ENCODE measurements at places on chromosomes 11 and 22.

DNA sequence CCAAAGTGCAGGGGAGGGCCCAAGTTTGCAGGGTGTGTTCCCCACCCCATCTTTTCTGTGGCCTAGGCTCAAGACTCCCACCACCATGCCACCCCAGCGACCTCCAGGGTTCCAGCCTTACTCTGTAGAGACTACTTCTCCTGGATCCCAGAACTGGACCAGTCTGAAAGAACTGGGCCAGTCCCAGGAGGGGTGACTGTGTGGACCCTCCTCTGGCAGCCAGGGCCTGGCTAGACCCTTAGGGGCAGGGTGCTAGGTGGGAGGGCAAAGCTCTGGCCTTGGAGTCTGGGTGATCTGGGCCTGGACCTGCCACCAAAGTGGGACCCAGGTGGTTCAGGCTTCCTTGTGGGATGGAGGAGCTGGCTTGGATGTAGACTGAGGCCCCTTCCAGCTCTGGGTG, 41.8 kb upstream of the ACCSL start:
- peak; percentile 9 for DNase-seq

- peak; percentile 49 for DNase-seq
Observed at GRCh38 chr11:74248469-74248868, 63.0 kb downstream of the P4HA3 start.

DNA sequence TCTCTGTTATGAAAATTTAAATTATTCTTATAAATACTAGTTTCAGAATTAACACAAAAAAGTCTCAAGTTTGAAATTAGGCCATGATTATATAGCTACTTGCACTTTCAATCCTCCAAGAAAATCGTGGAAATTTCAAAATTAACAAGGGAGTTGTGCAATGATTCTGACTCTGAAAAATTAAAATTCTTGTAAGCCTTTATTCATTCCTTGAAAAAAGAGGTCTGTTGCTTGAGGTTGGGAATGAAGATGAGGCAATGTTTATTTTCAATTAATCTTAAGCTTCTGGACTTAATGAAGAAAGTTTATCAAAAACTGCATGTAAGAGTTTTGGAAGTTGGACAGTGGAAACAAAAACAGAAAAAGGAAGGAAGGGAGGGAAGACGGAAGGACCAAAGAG, 128.2 kb upstream of the FIBIN start:
- no peak for DNase-seq

DNA sequence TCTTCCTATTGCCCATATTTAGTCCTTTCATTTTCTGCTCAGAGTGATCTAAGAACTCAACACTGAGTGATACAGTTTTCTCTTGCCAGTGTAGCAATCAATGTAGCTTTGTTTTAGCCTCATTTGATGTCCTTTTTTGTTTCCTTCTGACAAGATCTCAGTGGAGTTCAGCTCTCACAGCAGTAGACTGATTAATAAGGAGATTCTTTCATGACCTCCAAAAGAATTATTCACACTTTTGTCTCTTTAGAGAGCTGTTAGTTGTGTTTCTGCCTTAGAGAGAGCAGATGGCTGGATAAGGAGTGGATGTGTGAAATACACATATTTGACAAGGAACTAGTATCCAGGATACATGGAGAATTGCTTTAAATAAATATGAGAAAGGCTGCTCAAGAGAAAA, 6.6 kb upstream of the TMEM225 start:
- DNase-seq: no peak

- no peak for DNase-seq
Observed at GRCh38 chr11:37107831-37108230, 509.8 kb upstream of the RAG2 start.

DNA sequence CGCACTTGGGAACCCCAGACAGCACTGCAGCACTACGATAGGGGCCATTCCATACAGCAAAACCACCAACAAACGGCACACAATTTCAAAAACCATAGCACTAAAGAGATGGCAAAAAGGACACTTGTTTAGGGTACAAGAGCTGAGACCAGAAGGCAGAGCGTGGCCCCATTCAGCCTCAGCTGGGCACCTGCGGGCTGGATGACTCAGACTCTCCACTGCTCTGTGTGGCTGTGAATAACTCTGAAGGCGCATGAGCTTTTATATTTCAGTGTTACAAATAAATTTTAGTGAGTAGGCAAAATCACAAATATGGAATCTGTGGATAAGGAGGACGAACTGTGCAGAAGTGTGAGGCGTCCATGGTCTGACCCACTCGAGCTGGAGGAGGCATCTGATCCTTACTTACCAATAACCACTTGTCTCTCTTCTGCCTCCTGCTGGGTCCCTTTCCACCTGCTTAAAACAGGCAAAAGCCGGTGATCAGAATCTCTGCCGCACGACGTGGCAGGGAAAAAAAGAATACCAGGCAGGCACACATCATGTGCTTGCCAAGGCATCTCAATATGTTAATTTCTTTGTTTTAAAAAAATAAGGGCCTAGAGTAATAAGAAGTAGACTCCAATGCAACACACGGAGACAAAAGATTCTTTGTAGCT, 325.7 kb downstream of the SHANK2 start:
- DNase-seq: no peak

GRCh38 chr22:41480397-41480735, 11.4 kb downstream of the ACO2 start:
- DNase-seq: peak; percentile 60

- no peak for DNase-seq
Observed at GRCh38 chr22:29115682-29116288, 43.0 kb downstream of the KREMEN1 start.

DNA sequence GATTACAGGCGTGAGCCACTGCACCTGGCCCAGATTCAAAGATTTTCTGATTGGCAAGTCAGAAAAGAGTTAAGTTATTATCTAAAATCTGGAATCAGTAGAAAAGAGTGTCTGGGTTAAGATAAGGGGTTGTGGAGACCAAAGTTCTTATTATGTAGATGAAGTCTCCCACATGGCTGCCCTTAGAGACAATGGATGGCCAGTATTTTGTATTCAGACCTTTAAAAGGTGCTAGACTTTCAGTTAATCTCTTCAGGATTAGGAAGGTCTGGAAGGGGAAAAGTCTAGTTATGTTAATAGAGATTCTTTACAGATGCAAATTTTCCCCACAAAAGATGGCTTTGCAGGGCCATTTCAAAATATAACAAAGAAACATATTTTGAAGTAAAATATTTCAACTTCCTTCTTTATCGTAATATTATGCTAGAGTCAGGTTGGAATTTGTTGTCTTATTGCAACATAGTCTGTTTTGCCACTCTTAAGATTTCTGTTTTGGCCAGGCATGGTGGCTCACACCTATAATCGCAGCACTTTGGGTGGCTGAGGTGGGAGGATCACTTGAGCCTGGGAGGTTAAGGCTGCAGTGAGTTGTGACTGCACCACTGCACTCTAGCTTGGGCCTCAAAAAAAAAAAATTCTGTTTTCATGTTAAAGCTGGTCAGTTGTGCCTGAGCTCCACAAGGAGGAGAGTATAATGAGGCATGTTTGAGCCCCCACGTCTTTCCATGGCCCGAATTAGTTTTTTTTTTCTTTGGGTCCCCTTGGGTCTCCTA, 14.0 kb downstream of the GRAMD1B start:
- no peak for DNase-seq

DNA sequence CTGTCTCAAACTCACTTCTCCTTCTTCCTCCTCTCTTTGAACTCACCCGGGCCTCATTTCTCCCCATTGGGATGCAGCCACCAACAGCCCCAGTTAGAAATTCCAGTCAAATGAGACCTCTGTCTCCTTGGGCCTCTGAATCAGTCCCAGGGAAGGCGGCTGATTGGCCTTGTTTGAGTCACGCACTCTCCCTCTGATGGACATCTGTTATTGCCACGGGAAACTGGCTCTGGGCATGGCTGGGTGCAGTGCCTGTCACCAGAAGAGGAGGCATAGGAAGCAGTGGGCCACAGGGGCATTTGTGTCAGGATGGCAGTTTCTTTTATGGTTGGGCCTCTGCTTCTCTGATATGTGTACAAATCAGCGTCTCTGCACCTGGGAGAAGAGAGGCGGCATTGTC, 9.6 kb upstream of the WNT11 start:
- DNase-seq: no peak

- DNase-seq: no peak
Observed at GRCh38 chr11:132466983-132467382, 1065.3 kb downstream of the OPCML start.

DNA sequence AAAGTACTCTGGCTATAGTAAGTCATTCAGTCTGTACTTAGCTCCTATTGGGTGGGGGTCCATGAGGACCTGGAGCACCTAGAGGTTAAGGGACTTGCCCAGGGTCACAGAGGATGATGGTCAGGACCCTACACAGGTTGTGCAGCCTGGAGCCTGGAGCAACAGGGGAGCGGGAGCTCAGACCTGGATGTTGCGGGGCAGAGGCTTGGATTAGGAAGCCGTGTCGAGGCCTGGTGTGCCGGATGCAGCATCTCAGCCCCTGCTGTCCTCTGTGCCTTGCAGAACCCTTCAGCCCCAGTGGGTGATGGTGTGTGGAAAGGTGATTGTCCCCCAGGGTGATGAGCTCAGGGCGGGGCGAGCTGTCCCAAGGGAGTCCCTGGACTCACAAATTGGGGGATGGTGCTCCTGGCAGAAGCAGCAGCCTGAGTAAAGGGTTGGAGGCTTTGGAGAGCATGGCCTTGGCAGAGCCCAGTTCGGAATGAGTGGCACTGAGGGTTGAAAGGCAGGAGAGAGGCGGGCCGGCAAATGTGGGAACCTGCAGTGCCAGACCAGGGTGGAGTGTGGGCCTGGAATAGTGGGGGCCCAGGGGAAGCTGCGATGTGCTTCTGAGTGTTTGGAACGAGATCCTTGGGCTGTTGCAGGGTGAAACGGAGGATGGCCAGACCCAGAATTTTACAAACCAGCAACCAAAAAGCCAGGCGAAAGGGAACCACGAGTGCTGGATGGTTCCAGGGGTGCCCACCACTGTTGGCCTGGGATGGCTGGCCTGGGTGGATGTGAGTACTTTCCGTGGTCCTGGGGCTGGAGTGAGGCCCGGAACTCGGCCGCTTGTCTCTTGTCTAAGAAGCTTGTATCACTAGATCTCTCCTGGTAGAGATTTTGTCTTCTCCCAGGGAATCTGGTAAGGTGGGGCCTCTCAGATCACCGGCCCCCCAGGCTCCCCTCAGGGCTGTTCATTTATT, 2.9 kb downstream of the TPCN2 start:
- DNase-seq: no peak

DNA sequence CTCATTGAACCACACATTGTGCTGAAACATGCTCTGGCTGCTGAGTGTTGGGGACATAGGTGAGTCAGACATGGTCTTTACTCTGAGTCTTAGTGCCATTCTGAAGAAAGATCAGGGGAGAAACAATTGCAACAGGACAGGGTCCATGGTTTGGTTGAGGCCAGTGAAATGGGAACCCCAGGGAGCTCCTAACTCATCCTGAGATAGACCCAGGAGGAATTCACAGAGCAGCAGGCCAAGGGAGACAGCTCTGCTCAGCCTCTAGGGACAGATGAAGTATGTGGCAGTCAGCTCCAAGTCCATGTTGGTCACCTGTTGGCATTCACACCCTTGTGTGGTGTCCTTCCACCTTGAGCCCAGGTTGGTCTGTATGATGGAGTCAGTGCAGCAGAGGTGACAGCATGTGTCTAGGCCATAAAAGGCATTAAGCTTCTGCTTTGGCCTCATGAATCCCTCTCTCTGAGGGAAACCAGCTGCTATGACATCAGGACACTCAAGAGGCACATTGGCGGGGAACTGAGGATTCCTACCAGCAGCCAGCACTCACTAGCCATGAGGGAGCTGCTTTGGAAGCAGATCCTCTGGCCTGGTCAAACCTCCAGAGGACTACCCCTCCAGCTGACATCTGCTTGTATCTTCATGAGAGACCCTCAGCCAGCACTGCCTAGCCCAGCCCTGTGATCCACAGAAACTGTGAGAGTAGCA, 50.3 kb upstream of the MYEOV start:
- DNase-seq: no peak

DNA sequence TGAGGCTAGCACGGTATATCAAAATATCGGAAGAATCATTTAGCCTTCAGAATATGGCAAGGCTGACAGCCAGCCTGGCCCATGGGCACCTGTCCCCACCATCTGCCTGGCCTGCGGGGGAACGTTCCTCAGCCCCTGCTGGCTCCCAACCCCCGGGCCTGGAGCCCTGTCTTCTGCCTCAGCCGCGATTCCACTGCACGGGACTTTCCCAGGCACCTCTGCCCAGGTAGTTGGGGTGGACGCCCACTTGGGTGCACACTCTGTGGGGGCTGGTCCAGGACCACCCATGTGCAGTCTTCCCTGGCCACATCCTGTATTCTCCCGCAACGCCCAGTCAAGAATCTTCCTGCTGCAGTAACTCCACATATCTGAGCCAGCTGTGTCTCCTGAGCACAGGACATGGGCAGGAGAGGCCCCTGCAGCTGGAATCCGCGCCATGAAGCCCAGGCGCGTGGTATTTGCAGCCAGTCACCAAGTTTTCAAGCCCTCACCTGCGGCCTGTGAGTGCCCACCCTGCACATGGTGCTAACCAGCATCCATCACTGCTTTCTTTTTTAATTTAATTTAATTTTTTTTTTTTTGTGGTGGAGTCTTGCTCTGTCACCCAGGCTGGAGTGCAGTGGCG, 77.9 kb downstream of the KCNQ1 start:
- peak; percentile 33 for DNase-seq
